ENCODE measurements at places on chromosomes 6 and 20.

DNA sequence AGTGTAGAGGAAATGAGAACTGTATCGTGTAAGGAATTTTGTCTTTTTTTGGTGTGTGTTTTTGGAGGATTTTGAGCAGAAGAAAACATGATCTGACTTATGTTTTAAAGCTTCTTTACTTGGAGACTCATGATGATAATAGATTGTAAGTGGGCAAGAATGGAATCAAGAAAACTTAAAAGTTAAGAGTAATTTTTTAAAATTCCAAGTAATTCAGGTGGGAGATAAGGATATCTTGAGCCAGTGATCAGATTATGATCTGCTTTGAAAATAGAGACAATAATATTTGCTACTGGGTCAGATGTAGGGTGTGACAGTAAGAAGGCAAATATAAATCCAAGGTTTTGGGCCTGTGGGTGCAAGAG, 734 bp downstream of the ZSCAN26 start:
- no peak for DNase-seq

GRCh38 chr6:24255676-24256075, 102.2 kb downstream of the DCDC2 start:
- no peak for DNase-seq

GRCh38 chr20:10349118-10349517, 84.9 kb downstream of the MKKS start:
- DNase-seq: no peak

DNA sequence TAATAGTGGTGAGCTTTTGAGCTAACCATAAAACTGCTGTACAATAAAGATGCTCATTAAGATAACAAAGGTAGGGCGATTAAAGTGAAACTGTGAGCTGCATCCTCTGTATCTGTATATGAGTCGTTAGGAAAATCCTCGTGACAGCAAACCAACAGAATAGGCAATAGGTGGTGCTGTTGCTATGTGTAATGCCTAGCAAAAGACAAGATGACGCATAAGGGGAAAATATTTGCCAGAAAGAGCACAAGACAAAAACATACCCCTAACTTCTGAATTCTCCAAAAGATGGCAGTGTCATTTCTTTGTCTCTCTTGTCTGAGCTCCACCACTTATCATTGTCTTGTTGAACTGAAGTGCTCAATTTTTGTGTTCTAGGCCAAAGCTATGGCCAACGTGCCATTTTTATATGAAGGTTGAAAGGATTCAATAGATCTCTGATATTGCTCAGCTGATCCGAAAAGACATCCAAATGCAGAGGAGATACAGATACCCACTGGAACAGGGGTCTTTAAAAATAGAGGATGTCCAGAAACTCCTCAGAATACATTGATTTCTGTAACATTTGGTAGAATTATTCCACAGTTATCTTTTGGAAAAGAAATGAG, 56.3 kb upstream of the ANKEF1 start:
- no peak for DNase-seq

DNA sequence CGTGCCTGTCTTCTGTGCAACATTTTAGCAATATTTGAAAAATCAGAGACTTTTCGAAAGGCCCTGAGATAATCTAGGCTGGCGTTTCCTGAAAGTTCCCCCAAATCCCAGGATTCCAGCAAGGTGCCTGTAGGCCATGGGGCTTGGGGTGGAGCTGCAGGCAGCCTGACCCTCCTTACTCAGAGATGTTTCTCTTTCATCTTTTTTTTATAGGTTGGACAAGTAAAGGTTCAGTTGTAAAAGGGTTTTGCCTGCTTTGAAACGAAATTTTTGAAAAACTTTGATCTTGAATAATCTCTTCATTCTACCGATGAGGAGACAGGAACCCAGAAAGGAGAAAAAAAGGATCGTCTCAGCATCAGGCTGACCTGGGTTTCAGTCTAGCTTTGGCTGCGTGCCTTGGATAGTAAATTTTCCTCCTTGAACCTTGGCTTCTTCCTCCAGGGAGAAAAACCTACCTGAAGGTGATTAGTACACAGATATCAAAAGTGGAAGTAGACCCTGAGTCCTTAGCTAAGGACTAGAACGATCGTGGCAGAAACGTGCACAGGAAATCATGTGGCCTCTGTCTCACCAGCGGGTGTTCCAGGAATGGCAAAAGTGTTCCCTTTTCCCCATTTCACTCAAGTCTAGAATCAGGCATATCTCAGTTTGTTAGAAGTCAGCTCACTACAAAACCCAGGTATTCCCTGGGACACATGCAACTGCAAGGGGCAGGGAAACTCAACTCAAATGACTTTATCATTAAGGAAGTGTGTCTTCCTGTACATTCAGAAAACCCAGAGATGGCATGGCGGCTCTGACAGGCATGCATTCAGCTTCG, 128.2 kb upstream of the PTPN1 start:
- no peak for DNase-seq

DNA sequence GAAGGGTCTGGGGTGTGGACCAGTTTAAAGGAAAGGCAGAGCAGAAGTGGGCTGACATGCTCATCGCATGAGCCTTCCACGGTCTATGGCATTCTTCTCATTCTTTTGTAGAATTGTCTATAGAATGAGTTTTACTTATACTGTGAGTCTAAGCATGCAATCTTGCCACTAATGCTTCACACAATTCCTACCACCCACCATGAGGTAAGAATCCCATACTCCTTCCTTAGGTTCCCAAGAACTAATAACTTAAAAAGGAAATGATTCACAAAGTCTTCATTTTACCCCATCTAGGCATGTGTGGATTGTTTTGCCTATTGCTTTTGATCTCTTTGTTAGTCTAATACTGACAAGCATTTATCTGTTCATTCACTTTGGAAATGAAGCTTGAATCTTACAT, 195.2 kb downstream of the LY86 start:
- DNase-seq: no peak

- no peak for DNase-seq
These were observed 219.0 kb downstream of the PREX1 start for GRCh38 chr20:48608756-48609155.

DNA sequence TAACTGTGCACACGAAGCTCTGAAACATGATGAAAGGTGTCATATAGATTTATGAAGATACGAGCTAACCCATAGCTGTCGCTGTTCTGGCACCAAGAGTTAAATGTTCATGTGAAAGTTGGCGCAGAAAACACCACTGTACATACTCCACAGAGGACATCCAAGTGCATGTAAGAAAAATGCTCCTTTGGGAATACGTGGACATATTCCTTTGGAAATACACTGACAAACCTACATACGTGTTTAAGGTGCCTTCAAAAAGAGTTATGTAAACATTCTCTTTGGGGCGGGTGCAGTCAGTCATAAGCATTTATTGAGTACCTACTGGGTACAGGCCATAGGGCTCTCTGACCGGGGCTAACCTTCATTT, 723 bp upstream of the ARID1B start:
- DNase-seq: no peak

- DNase-seq: no peak
These were observed 2.6 kb downstream of the B4GALT5 start for GRCh38 chr20:49710971-49711666.

- DNase-seq: no peak
These were observed 1.8 kb downstream of the NKX2-2 start for GRCh38 chr20:21511850-21512633.

- DNase-seq: no peak
These were observed 16.9 kb downstream of the GPR31 start for GRCh38 chr6:167140589-167141474.

GRCh38 chr20:45765980-45766379, 25.7 kb downstream of the WFDC3 start:
- no peak for DNase-seq

GRCh38 chr6:56593801-56594318, 48.8 kb downstream of the DST start:
- DNase-seq: no peak

GRCh38 chr6:22057962-22058361, 238.9 kb downstream of the PRL start:
- DNase-seq: no peak

DNA sequence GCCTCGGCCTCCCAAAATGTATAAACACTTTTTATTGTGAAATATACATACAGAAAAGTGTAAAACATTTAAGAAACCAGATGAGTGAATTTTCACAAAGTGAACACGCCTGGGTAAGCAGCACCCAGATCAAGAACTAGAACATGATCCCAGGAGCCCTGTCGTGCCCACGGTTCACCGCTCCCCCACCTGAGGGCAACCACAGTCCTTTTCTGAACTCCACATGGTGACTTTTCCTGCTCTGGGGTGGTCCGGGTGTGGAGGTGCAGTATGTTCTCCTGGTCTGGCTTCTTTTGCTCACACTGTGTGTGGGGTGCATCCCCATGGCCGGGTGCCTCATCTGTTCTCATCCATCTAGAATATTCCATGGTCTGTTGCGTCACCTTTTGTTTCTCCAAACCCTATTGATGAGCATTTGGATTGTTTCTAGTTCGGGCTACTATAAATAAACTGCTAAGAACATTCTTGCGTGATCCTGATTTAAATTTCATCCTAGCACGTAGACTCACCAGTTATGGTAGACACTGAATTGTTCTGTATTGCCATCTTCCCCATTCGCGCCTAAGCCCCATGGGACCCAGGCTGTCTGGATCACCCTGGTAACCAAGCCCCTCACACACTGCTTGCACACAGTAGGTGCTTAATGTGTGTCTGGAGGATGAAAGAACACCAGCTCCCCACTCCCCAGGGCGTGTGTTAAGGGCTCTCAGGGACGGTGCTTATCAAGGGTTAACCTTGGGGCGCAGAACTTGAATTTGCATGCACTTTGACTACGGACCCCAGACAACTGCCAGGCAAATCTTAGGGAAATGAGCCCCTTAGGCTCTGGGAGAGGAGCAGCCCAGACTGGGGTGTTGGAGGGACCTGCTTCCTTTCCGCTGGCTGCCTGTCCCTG, 56.2 kb downstream of the CTCFL start:
- DNase-seq: no peak

GRCh38 chr20:61828891-61829290, 236.8 kb downstream of the TAF4 start:
- no peak for DNase-seq

DNA sequence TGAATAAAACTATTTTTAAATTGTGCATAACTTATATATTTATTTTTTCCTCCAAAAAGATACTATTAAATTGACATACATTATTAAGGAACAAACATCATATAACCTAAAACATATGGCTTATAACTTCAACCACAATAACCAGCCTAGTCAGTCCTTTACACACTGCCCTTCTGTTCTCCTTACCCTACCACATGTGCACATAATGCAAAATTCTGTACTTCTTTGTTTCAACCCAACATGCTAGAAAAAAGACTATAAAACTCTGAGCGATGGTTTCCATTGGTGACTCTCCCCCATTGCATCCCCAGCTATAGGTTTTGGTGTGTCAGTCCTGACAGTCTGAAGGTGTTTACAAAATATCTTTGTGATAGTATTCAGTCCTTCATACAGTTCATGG, 14.8 kb upstream of the TTK start:
- no peak for DNase-seq

DNA sequence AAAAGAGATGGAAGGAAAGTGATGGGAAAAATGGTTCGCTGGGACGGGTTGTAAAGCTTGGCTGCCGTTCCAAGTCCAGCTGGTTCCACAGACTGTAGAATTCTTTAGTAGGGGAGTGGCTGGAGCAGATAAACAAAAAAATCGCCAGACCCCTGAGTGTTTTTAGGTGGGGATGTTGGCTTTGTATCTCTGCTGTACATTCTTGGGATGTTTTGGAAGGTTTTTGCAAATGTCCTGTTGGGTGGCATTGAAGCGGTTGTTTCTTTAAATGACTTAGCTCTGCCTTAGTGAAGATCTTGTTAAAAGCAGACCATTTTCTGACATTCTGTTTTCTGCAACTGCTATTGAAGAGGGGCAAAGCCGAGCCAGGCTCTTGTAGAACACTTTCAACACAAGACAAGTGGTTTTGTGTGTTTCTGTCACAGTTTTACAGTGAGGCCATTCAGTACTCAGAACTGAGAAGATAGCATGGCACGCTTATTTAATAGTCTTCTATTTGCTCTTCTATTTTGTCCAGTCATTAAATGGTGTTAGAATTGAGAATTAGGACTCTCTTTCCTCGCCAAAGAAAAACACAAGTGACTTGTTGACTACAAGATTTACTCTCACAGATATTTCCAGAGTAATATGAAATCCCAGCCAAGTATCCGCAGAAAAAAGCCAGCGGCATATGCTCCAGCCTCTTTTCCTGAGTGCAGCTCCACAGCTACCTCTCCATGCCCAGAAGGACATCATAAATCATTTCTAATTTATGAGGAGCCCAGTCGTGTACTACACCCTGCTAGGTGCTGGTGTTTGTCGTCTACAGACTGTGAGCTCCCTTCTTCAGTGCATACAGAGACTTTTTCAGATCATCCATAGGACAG, 65.8 kb downstream of the PHACTR2 start:
- DNase-seq: no peak

GRCh38 chr6:119559586-119559985, 210.0 kb upstream of the MAN1A1 start:
- no peak for DNase-seq

- DNase-seq: no peak
These were observed 177.8 kb downstream of the OGFRL1 start for GRCh38 chr6:71466362-71466761.

GRCh38 chr6:20715135-20715806, 181.0 kb downstream of the CDKAL1 start:
- no peak for DNase-seq

GRCh38 chr6:79250107-79250514, 15.6 kb upstream of the HMGN3 start:
- no peak for DNase-seq

DNA sequence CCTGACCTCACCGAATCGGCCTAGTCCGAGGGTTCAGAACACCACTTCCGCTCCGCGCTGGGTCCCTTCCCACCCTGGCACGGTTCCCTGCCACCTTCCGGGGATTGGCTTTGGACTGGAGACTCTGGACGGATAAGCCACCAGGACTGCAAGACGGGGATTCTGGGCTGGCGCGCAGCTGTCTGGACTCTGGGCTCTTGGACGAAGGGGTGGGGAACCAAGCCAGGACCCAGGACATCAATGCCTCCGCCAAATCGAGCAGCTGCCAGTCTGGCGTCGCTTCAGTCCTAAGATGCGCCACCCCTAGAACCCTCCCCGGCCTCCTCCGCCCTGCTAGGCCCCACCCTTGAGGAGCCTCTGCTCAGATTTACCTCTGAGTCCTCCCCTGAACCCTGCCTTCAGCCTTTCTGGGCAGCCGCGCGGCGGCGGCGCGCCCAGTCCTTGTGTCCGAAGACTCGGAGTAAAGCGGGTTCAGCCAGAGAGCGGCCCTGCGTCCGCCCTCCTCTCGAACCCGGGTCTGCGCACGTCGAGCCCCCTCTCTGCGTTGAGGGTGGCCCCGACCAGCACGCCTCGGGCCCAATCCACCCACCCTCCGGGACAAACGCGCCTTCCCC, 1.2 kb downstream of the KCNK17 start:
- no peak for DNase-seq

Data from activated CD8-positive, alpha-beta memory T cell treated with anti-CD3 and anti-CD28 coated beads, Interleukin-2, amount 50 U/mL, for 4 hours (primary cell).